T-helper 17 cell (primary cell): ENCODE measurements at places on chromosomes 2 and 18. TPM values are rescaled to one million over a fixed set of nuclear protein-coding genes. Genes with fewer than 3 reads are reported as not detected.

DNA sequence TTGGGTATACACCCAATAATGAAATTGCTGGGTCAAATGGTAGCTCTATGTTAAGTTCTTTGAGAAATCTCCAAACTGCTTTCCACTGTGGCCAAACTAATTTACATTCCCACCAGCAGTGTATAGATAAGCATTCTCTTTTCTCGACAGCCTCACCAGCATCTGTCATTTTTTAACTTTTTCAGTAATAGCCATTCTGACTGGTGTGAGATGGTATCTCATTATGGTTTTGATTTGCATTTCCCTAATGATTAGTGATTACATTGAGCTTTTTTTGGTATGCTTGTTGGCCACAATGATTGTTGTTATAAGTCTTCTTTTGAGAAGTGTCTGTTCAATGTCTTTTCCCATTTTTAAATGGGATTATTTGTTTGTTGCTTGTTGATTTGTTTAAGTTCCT, 50.4 kb upstream of the EPAS1 start:
- no peaks in the 10 kb centered on the region for H3K36me3 ChIP-seq
- no peaks in the 10 kb centered on the region for H3K4me1 ChIP-seq
- H3K27me3 ChIP-seq, result no peaks in the 10 kb centered on the region

Gene HYCC2
- total RNA-seq, result 36.5 TPM

GRCh38 chr2:200791905-200792304, 19.8 kb upstream of the BZW1 start:
- peaks cover 3% of the 10 kb centered on the region for H3K36me3 ChIP-seq
- peaks cover 6% of the 10 kb centered on the region for H3K4me1 ChIP-seq
- no peak for DNase-seq
- peaks cover 19% of the 10 kb centered on the region for H3K27me3 ChIP-seq

Gene IKZF2
- total RNA-seq, result 23.9 TPM

- H3K4me1 ChIP-seq, result no peaks in the 10 kb centered on the region
- no peaks in the 10 kb centered on the region for H3K27me3 ChIP-seq
- DNase-seq, result no peak
Observed at GRCh38 chr2:213010106-213010779, 141.2 kb downstream of the IKZF2 start.

Gene OTX1
- total RNA-seq, result not detected

DNA sequence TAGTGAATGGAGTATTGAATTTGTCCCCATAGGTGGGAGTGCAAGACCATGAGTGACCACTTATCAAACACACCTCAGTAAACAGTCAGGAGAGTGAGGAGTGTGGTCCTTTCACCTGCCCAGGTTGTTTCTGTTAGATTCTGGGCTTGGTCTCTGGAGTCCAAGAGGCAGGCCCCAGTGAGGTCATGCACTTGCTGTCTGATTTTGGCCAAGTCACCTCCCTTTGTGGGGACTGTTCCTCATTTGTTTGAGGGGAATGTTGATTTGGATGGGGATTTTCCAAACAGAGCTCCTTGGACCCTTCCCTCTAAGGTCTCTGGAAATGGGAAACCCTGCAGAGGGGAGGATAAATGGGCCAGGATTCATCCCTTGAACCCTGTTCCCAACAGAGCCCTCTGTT, 7.3 kb downstream of the IL1RN start:
- no peak overlapping the region for H3K27ac ChIP-seq
- no peak overlapping the region for H3K4me3 ChIP-seq
- H3K27me3 ChIP-seq, result peaks cover 5% of the 10 kb centered on the region
- peaks cover 17% of the 10 kb centered on the region for H3K4me1 ChIP-seq
- peaks cover 2% of the 10 kb centered on the region for H3K36me3 ChIP-seq
- no peak for DNase-seq

DNA sequence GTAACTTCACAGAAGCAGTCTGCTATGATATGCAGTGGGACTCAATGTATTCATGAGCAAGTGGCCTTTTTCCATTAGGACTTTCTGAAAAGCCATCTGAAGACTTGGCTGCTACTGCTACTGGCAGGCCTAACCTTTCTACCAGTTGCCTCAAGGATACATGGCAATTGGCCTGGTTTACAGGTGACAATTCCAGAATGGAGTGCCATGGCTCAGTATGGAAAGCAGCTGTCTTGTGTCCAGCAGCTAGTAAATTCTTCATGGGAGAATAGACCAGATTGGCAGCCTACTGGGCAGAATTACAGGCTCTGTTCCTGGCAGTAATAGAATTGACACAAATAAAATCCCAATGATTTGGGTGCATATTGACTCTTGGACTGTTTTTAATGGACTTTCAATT, 12.6 kb upstream of the TMX3 start:
- H3K27me3 ChIP-seq, result peaks cover 10% of the 10 kb centered on the region
- H3K36me3 ChIP-seq, result peaks cover 4% of the 10 kb centered on the region
- H3K27ac ChIP-seq, result no peak overlapping the region
- peaks cover 3% of the 10 kb centered on the region for H3K4me1 ChIP-seq

DNA sequence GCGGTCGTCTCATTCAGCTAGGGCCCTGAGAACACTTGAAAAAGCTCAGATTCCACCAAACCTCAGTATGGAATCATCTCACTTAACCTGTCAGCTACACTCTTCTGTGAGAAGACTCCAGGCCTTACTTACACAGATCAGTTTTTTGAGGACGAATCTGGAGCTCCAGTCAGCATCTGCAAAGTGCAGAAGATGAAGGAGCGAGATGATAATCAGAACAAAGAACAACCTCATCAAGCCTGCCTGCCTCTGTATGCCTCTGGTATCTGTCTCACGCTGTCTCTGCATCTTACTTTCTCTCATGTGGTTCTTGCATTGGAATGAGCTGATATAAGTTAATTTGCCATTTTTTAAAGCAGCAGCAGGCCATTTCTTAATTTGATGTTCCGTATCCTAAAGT, 444.1 kb upstream of the LRATD1 start:
- no peaks in the 10 kb centered on the region for H3K27me3 ChIP-seq
- no peaks in the 10 kb centered on the region for H3K4me1 ChIP-seq
- H3K36me3 ChIP-seq, result no peaks in the 10 kb centered on the region
- H3K4me3 ChIP-seq, result no peak overlapping the region
- DNase-seq, result no peak

DNA sequence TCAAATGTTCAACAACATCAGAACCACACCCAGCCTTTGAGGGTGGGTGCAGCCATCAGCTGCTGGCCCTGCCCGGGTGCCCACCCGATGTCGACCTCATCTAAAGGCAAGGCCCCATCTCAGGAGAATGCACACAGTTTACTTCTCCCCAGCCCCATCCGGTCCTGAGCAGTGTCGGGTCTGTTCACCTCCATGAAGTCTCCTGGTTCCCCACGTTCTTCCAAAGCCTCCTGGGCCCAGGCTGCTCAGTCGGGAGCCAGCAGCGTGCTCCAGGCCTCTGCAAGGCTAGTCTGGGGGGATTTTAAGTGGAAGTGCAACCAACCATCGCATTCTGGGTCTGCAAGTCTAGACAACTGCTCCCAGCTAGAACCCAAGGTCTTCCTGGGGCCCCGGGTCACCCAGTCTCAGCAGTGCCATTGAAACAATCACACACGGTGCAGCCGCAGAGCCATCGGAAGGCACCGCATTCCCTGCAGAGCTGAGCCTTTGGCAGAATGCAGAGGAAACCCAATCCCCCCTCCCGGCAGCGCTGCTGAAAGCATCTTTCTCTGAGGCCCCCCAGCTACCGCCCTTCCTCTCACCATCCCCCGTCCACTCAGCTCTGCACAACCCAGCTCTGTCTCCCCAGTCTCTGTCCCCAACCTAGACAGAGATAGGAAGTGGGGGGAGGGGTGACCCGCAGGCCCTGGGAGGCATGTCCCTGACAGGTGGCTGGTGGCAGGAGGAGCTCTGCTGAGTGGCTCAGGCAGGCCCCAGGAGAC, 8.5 kb downstream of the ESPNL start:
- H3K27ac ChIP-seq, result no peak overlapping the region
- DNase-seq, result no peak
- H3K4me1 ChIP-seq, result peaks cover 4% of the 10 kb centered on the region
- no peaks in the 10 kb centered on the region for H3K36me3 ChIP-seq
- no peaks in the 10 kb centered on the region for H3K27me3 ChIP-seq

GRCh38 chr2:211085056-211085680, 528.8 kb downstream of the CPS1 start:
- H3K4me3 ChIP-seq, result no peak overlapping the region
- H3K4me1 ChIP-seq, result no peaks in the 10 kb centered on the region
- H3K27ac ChIP-seq, result no peak overlapping the region
- no peaks in the 10 kb centered on the region for H3K36me3 ChIP-seq
- DNase-seq, result no peak
- H3K27me3 ChIP-seq, result no peaks in the 10 kb centered on the region

Gene DCDC2C
- total RNA-seq, result not detected

Gene SLC5A7
- total RNA-seq, result not detected

- H3K4me1 ChIP-seq, result peaks cover 12% of the 10 kb centered on the region
- no peak within 1 kb of the TSS for H3K27ac ChIP-seq
- H3K27me3 ChIP-seq, result peaks cover 78% of the 10 kb centered on the region
- peaks cover 6% of the 10 kb centered on the region for H3K36me3 ChIP-seq
Observed at GRCh38 chr2:160062292-160063005, at the start of gene PLA2R1. Gene PLA2R1 (minus strand): TSS chr2:160062615. CDS start chr2:160062403, 212 bp downstream.

- H3K36me3 ChIP-seq, result peaks cover 2% of the 10 kb centered on the region
- peaks cover 62% of the 10 kb centered on the region for H3K4me1 ChIP-seq
- no peak for DNase-seq
- peak overlapping the region; percentile 95 for H3K27ac ChIP-seq
- H3K27me3 ChIP-seq, result no peaks in the 10 kb centered on the region
Observed at GRCh38 chr2:96202152-96202854, 6.3 kb downstream of the STARD7 start.

DNA sequence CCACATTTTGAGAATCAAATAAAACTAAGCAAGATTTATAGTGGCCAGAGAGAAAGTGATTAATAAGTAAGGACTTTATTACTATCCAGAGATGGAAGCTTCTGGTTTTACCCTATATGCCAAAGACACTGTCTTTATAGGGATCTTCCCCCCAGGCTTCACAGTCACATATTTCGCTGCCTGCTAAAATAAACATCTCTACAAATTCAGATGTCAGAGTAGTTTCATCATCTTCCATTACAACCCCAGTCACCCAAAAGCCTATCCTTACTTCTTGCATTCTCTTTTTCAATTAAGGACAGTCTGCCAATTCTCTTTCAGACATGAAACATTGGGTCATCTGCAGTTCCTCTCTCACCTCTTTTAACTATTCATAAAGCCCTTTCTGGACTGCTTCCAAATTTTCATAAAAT, 28.3 kb downstream of the CREB1 start:
- peaks cover 20% of the 10 kb centered on the region for H3K4me1 ChIP-seq
- H3K27ac ChIP-seq, result peak overlapping the region; percentile 19
- DNase-seq, result no peak
- H3K4me3 ChIP-seq, result no peak overlapping the region
- peaks cover 16% of the 10 kb centered on the region for H3K36me3 ChIP-seq

DNA sequence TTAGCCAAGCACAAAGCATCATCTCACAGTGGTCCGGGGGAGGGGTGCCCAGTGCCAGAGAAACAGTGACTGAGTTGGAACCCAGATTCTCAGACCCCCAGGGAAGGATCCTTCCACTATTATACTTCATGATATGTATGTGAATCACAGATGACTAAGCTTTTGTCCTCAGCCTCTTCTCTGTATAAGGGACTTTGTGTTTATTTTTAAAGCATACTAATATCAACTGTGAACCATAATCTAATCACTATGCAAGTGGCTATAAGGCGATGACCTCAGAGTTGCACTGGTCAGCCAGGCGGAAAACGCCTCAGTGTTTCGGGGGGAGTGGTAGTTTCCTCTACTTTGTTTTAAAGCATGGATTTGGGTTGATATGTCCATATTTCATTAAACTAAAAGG, 160.4 kb upstream of the TMEM200C start:
- H3K36me3 ChIP-seq, result no peaks in the 10 kb centered on the region
- H3K27me3 ChIP-seq, result no peaks in the 10 kb centered on the region
- no peaks in the 10 kb centered on the region for H3K4me1 ChIP-seq

DNA sequence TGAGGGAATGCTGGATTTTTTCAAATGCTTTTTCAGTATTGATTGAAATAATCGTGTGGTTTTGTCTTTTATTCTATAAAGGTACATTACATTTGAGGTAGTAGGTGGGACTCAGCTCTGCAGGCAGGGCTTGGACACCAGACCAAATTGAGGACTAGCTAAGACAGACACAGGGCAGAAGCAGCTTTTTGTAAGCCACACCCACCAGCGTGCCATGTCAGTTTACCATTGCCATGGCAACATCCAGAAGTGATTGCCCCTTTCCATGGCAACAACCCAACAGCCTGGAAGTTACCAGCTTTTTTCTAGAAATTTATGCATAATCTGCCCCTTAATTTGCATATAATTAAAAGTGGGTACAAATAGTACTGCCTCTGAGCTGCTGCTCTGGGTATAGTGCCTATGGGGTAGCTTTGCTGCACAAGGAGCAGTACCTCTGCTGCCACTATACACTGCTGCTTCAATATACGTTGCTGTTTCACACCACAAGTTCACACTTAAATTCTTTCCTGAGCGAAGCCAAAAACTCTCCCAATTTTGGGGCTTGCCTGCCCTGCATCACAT, 23.6 kb upstream of the VWA3B start:
- no peaks in the 10 kb centered on the region for H3K4me1 ChIP-seq
- no peak overlapping the region for H3K27ac ChIP-seq
- H3K4me3 ChIP-seq, result no peak overlapping the region
- DNase-seq, result no peak
- H3K36me3 ChIP-seq, result peaks cover 2% of the 10 kb centered on the region

- no peak overlapping the region for H3K27ac ChIP-seq
- H3K27me3 ChIP-seq, result peaks cover 56% of the 10 kb centered on the region
- H3K36me3 ChIP-seq, result peaks cover 2% of the 10 kb centered on the region
- H3K4me1 ChIP-seq, result no peaks in the 10 kb centered on the region
Observed at GRCh38 chr2:240195316-240195861, 54.9 kb upstream of the OTOS start.

GRCh38 chr2:119760237-119760955, 674 bp downstream of the PTPN4 start:
- no peak for DNase-seq
- H3K4me1 ChIP-seq, result peaks cover 36% of the 10 kb centered on the region
- H3K4me3 ChIP-seq, result peak overlapping the region; percentile 94

GRCh38 chr2:106956879-106957278, 70.9 kb upstream of the ST6GAL2 start:
- H3K27ac ChIP-seq, result no peak overlapping the region
- H3K4me1 ChIP-seq, result no peaks in the 10 kb centered on the region
- H3K4me3 ChIP-seq, result no peak overlapping the region
- no peaks in the 10 kb centered on the region for H3K27me3 ChIP-seq
- no peak for DNase-seq

Gene C2orf66
- total RNA-seq, result not detected

DNA sequence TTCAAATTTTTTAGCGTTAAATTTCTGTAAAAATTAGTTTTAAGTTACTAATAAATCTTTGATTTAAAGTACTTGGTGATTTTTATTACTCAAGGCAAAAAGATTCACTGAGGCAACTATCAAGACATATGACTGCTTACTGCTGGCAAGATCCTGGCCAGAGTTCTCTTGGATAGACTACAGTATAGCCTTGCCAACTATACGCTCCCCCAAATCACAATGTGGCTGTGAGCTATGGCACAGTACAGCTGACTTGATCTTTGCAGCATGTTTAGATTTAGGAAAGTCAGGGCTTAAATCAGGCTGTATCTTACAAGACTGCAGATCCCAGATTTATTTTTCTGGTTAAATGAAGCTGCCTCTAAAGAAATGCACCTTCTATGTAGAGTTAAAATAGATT, 26.5 kb downstream of the MSTN start:
- peaks cover 2% of the 10 kb centered on the region for H3K4me1 ChIP-seq
- no peak overlapping the region for H3K27ac ChIP-seq
- DNase-seq, result no peak
- H3K4me3 ChIP-seq, result no peak overlapping the region
- H3K36me3 ChIP-seq, result peaks cover 4% of the 10 kb centered on the region

Gene CXCR2
- 0.10 TPM for total RNA-seq

Gene GAREM2
- total RNA-seq, result 6.5 TPM
